ENCODE measurements at places on chromosomes 13 and 19.

DNA sequence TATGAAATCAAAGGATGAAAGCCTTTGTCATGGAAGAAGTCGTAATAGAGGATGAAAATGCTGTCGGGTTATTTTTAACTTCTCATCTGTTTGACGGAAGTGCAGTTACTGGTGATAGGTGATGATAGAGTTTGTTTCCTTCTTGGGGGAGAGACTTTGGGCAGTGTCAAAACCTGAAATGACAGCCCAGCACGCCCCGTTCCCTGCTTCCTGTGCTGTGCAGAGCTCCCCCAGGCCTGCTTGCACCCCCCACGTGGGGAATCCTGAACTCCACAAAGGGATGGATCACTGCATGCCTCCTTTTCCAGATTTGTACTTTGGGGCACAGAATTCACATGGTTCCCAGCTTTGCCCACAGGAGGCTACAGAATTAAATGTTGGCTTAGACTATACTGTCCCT is 102.7 kb downstream of the ATP11A start:
- no peak for DNase-seq

GRCh38 chr13:28173793-28174192 is 35.4 kb downstream of the PAN3 start:
- DNase-seq: no peak

GRCh38 chr19:48565090-48565489 is 13.1 kb downstream of the SULT2B1 start:
- no peak for DNase-seq

DNA sequence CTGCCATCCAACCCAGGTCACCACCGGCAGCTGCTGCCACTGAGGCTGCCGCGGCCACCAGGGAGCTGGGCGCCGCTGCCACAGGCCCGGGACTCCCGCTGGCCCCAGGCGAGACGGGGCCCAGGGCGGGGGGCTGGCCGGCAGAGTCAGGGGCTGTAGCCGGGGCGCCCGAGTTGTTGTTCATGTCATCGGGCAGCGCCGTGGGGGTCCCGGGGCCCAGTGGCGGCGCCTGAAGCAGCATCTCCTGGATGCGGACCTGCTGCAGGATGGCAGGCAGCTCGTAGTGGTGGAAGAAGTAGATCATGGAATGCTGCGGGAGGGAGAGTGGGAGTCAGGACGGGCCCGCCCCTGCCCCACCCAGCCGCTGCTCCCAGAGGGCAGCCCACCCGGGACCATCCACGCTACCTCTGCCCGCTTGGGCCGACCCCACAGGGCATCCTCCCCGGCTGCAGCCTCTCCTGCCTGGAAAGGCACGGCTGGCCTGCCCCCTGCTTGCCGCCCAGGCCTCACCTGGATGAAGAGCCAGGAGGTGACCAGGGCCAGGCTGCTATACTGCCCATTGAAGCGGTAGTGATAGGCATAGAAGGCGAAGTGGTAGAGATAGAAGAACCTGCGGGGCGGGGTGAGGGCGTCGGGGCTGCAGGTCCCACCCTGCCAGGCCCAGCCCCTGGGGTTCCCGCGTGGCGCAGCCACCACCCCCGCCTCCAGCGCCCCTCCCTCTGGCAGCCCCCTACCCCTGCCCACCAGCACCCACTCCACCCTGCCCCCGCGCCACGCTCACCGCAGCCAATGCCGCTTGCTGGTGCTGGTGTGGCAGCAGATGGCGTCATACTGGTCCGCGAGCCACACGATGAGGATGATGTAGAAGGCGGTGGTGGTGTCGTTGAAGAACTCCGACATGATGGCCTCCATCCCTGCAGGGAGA is 10.1 kb downstream of the TMEM259 start:
- no peak for DNase-seq

- no peak for DNase-seq
These were observed 101.9 kb downstream of the KLF12 start for GRCh38 chr13:74032325-74032724.

- no peak for DNase-seq
These were observed 4.9 kb upstream of the STARD13 start for GRCh38 chr13:33290421-33290965.

DNA sequence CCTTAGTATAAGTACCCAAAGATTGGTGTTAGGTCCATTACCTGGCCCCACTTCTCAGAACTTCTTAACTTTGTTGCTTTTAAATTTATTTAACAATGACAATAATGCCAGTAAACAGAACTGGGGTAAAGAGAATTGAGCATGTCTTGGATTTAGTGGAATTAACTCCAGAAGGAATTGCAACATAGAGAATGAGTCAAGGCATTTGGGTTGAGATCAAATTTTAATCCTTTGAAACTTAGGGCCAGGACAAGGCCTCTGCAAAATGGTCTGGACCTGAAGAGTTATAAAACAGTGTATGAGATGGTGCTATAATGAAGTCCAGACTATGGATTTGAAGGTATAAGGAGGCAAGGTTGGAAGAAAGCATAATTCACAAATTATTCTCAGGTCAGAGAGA is 1030.4 kb downstream of the SLITRK5 start:
- no peak for DNase-seq

DNA sequence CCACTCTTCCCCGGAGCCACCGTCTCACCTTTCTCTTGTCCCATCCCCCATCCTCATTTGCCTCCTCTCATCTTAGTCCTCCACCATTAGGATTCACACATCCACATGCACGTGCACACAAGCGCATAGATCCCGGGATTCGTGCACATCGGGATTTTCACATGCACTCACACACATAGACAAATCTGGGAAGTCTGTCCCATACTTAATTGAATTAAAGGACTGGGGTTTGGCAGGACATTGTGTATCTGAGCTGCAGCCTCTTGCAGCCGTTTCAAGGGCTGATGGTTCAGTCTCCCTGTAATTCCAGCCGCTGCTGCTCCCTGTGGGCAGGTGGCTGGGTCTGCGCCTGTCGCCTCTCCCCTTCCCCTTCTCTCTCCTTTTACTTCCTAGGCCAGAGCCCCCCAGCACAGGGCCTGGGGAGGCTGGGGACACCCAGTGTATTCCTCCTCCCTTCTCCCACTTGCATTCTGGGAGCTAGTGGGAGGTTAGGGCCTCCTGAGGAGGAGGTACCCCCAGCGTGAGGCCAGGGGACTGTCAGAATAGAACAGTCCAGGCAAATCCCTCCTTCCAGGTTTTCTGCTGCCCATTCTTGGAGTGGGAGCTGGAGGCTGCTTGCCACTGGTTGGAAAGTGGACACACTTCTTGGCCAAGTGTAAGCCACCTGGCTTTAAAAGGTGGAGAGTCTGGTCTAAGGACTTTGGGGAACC is 43.6 kb downstream of the LYL1 start:
- DNase-seq: no peak

DNA sequence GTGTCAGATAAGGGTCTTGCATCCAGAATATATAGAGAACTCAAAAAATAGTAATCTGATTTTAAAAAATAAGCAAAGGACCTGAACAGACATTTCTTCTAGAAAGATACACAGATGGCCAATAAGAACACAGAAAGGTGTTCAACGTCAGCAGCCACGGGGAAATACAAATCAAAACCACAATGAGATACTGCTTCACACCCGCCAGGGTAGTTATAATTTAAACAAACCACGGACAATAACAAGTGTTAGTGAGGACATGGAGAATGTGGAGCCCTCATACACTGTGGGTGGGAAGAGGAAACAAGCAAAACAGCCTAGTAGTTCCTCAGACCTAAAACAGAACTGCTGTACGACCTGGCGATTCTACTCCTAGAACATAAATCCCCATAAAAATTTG is 26.7 kb upstream of the NAPA start:
- DNase-seq: no peak

Measured in fibroblast of the aortic adventitia (primary cell).